Stromal cell of bone marrow (primary cell): ENCODE measurements at places on chromosomes 13 and 19.

- DNase-seq: no peak
Observed at GRCh38 chr13:70987043-70987442, 878.8 kb upstream of the KLHL1 start.

- DNase-seq: no peak
Observed at GRCh38 chr13:110517505-110518225, 43.9 kb downstream of the RAB20 start.

- DNase-seq: no peak
Observed at GRCh38 chr19:4849019-4849418, 17.5 kb upstream of the TICAM1 start.

DNA sequence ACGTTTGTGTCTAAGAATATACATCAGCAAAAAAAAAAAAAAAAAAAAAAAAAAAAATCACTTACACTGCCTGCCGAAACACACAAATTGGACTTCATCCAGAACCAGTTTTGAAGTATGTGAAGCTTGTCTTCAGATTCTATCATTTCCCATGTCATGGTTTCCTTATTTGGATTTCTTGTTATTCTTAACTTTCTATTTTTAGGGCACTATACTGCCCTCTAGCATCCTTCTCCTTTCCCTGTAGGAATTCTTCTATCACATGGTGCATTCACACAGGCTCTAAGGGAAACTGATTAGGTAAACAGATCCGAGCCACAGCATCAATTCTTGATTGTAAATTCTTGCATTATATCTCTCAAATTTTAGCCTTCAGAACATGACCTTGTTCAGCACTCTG lies 1507.5 kb downstream of the OLFM4 start:
- no peak for DNase-seq

DNA sequence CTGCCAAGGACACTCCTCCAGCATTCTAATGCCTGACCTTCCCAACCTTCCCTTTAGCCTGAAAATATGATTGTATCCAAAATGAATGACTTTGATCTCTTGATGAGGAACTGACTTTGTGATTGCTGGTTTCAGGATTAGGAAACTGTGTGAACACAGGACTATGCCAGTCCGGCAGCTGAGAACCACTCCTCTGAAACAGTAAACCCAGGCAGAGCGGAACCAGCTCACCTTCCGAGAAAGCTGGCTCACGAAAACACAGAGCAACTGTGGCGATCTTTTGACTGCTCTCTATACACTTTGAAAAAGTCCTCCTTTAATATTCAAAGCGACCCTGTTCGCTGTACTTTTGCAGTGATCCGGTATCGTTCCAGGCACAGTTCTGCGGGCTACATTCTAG lies 258.8 kb upstream of the IRS2 start:
- no peak for DNase-seq

DNA sequence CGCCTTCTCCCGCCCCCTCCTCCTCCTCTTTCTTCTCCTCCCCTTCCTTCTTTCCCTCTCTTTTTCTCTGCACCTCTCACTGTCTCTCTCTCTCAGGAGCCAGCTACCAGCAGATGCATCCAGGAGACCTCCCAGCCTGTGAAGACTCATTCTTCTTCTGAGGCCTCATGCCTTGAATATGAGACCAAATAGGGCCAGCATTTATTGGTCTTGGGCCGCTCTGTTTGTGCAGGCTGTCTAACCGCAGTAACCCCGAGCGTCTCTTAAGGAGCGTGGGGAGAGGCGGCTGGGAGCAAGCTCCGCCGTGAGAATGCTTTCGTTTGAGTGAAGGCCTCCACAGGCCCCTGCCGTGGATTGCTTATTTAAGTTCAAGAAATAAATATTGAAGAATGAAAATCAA lies 167.0 kb downstream of the NUFIP1 start:
- no peak for DNase-seq

GRCh38 chr13:110266983-110267382 lies 40.0 kb downstream of the COL4A1 start:
- no peak for DNase-seq

DNA sequence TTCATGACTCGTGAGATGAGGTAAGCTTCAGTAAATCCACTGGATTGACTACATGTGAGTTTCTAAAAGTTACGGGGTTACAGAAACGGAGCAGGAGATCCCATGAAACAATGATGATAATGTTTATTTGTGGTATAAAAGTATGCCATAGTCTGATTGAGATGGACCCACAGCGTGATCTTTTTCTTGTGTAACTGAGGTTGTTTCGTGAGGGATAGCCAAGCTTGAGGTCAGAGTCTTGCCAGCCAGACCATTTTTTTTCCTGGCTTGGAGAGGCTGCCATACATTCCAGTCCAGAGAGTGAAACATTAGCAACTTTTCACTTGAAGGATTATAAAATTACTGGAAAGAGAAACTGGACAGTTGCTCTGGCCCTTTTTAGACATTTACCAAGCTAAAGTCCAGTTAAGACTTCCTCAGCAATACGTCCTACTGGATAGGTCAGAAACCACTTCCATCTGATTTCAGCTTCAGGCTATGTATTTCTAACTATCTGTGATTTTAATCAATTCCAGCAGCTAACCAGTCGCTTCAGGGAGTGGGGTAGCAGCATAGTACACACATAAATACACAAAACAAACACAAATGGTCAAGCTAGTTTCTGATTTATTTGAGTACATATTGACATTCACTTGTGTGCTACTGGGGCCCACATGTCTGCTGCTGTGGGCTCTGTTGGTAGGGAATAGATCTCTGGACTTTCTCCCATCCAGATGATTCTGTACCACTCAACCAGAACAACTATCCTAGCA lies 194.6 kb downstream of the POSTN start:
- peak; percentile 92 for DNase-seq

DNA sequence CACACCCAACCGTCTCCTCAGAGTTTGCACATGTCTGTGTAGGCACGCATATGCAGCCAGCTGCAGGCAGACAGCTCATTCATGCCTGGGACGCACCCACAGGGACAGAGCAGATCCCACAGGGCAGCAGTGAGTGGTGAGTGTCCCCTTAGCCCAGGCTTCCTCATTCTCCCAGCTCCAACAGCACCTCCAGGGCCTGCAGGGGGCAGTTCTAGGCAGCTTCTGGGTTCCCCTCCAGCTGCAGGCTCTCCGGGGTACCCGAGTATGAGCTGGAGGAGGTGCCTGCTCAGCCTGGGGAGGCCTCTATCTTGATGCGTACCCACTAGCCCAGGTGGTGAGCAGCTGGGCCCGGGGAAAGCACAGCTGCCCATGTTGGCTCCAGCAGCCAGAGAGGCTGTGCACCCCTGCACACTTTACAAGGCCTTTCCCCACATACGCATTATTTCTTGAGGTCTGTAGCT lies 1.3 kb upstream of the SHANK1 start:
- no peak for DNase-seq

DNA sequence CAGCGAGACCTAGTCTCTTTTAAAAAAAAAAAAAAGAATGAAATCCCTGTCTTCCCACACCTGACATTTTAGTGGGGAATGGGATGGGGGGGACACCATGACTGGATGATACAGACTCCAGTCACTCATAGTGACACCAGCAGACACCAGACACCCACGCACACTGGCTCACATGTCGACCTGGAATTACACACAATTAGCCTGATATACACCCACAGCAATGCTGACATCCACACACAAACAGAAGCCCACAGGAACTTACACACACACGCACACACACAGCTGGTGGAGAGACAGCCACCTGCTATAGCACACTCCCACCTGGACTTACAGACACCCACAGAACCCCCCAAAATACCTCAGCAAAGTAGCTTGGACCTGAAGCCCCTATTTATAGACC lies 8.3 kb upstream of the NANOS3 start:
- DNase-seq: no peak

DNA sequence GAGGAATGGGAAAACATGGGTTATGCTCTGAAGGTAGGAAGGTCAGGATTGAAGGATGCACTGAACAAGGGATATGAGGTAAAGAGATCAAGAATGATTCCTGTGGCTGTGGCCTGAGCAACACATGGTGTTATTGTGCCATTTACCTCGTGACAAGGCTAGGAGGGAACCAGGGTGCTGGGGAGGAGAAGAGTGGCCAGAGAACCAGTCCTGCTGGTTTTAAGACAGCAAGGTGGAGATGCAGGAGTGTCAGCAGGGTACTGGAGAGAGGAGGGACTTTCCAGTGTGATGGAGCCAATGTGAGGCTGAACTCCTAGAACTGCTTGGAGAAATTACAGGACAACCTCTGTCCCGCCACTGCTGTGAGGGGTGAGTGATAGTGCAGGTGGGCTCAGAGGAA lies 282.4 kb downstream of the MYO16 start:
- no peak for DNase-seq

DNA sequence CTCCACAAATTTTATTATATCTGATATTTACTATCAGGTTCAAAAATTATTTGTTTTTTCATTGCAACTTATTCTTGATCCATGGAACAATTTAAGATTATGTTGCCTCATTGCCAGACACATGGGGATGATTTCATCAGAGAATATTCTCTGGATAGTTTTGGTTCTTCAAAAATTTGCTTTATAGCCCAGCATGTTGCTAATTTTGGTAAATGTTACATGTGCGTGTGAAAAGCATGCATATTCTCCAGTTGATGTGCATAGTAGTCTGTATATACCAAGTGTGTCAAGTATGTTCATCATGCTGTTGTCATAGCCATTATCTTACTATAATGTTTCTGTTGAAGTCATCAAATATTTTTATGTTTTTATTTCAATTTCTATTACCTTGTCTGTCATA lies 122.3 kb downstream of the RFC3 start:
- no peak for DNase-seq

DNA sequence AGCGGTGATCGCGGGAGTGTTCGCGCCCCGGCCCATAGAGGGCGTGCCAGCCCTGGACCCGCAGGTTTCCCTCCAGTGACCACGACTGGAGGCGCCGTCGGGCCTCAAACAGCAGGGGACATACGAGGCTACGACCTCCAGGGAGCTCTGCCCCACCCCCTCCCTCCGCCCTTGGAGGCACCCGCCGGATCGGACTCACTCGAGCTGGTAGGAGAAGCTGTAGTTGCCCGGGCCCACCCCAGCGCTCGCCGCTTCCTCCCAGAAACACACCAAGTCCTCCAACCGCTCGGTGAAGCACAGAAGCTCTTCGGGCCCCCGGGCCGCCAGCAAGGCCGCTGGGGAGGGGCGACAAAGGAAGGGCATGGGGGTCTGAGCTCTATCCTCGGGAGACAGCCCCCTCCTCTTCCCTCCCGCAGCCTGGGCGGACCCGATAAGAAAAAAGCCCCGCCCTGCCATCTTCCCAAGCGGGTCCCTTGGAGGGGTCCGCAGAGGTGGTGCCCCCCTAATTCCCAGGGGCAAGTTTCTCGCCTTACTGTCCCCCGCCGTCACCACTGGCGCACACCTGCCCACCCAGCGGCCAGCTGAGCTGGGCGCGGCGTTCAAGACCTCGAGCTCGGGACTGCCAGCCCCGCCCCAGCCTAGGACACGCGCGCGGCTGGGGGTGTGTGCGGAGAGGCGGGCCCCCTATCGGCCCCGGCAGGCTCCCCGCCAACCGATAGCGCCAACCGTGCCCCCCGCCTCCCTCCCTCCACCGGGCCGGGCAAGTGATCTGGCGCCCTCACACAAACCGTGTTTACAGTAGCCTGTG lies 1.0 kb downstream of the EPOR start:
- DNase-seq: no peak

- no peak for DNase-seq
Observed at GRCh38 chr13:112134391-112135075, 67.6 kb downstream of the SOX1 start.

GRCh38 chr19:43380771-43381386 lies 27.4 kb downstream of the CD177 start:
- DNase-seq: no peak

GRCh38 chr19:37920591-37921450 lies 13.8 kb downstream of the SIPA1L3 start:
- no peak for DNase-seq

DNA sequence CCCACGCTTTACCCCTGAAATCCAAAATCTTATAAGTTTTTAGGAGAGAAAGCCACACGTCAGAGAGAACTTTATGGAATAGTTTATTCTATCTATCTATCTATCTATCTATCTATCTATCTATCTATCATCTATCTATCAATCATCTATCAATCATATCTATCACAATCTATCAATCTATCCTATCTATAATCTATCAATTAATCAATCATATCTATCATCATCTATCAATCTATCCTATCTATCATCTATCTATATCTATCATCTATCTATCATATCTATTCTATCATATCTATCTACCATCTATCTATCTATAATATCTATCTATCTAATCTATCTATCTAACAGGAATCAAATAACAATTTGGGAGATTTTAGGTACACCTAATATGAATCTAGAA lies 115.1 kb downstream of the FGF9 start:
- no peak for DNase-seq

DNA sequence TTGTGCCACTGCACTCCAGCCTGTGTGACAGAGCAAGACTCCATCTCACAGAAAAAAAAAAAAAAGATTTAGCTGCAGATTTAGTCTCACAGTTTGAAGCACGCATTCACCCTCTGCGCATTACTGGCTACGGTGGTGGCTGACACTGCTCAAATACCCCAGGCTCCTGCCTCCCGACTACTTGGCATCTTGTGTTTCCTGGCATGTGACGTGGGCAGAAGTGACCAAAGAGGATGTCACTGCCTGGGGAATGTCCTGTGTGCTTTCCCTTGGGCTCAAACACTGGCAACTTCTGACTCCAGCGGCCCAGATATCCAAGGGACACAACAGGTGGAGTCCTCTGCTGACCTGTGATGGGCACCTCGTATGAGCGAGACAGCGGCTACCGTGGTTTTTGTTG lies 24.7 kb upstream of the EIF3G start:
- DNase-seq: no peak

DNA sequence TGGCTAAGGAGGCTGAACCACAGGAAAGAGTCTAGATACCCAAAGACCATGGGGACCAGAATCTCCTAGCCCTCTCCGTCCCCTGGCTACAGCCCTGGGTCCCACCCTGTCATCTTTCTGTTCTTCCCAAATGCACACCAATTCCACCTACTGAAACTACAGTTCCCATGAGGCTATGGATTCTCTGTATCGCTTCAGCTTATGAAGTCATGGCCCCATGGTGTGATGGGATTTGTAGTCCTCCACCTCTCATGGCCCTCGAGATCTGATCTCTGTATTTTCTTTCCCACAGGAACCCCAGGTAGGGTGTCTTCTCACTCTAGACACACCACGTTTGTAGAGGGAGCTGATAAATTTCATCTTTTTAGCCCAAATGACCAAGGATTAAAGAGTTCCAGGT lies 11.8 kb downstream of the PTPRH start:
- no peak for DNase-seq

DNA sequence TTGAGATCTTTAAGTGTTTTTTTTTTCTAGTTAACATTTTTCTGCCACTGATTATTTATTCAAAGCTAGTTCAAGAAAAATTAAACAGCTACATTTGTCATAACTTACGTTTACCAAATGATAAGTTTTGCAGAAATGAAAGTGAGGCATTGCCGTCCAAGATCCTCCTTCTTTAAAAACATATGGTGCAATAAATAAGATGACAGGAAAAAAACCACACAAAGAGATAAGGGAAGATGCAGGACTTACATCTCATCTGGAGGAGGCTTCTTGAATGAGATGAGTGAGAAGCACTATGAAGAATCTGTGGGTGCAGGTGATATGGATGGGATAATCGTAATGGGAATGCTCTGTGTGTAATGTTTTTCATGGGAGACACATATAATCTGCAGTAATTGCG lies 12.4 kb downstream of the TNFSF13B start:
- DNase-seq: no peak

- peak; percentile 94 for DNase-seq
Observed at GRCh38 chr13:60583911-60584753, 187.1 kb downstream of the TDRD3 start.
